Ascending aorta (tissue), 2 donors: ENCODE measurements at places on chromosomes 16 and 17. TPM values are rescaled to one million over a fixed set of nuclear protein-coding genes. Genes with fewer than 3 reads are reported as not detected.

Gene EMP2
- 49.2 TPM for total RNA-seq

Gene C17orf67
- 10.1 TPM for total RNA-seq

Gene CCL2
- total RNA-seq = 162 TPM

GRCh38 chr16:86929057-86929871, 350.9 kb downstream of the FOXL1 start:
- no peak for DNase-seq

DNA sequence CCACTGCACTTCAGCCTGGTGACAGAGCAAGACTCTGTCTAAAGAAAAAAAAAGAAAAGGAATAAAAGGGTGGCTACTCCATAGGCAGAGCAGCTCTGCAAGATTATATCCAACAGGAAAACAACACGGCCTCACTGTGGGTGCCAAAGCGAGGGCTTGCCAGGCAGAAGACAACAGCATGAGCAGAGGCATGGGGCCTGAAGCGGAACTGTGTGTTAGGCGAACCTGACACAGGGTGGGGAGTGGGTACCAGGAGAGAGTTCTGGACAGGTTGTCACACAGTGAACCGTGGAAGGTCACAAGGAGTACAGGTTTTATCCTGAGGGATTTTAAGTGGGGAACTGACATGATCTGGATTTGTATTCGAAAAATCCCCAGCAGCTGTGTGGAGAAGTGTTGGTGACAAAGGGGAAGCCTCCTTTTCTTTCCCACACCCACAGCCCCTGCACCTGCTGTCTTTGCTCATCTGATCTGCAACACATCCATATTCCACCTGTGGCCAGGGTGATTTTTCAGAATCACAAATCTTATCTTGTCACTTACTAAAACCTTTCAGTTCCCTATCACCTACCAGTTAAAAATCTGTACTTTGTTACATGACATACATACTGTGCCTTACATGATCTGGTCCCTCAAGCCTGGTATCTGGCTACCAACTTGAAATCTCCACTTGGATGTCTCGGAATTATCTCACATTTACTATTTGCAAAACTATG, 23.2 kb upstream of the ARHGAP17 start:
- DNase-seq = no peak

- DNase-seq = no peak
Measured at GRCh38 chr16:8655184-8655717, 19.2 kb upstream of the ABAT start.

- DNase-seq = no peak
Measured at GRCh38 chr16:75266738-75267630, 15.6 kb upstream of the BCAR1 start.

- peak; percentile 85 for DNase-seq
Measured at GRCh38 chr17:57834146-57834741, 15.6 kb downstream of the MRPS23 start.

GRCh38 chr16:54933281-54934011, 2.8 kb downstream of the IRX5 start:
- no peak for DNase-seq

- DNase-seq = no peak
Measured at GRCh38 chr16:70805380-70805779, 4.4 kb upstream of the VAC14 start.

DNA sequence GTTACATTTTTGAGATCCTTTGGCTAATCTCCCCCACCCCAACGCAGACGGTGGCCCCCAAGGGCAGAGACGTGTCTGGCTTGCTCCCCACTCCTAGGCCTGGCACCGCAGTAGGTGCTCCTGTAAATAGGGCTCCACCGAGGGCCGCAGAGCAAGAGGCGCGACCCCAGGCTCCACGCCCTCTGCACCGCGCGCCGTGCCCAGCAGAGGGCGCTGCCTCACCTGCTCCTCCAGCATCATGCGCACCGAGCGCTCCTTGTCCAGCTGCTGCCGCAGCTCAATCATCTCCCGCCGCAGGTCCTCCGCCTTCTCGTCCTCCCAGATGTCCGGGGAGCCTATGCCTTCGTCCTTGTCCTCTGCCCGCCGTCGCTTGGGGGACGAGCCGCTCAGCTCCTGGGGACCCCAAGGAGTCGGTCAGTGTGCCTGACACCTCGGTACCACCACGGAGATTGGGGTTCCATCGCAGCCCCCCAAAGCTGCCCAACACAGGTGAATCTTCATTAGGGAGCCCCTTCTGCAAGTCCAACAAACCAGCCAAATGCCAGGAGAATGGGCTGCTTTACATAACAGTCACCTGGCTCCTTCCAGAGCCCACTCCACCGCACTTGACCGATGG, 11.2 kb downstream of the TFAP4 start:
- DNase-seq = no peak
